ENCODE measurements at places on chromosomes 12 and 14. TPM values are rescaled to one million over a fixed set of nuclear protein-coding genes. Genes with fewer than 3 reads are reported as not detected.
A peak's percentile ranks its signal among the peaks of the same experiment; 100 is the strongest.

- H3K27me3 ChIP-seq = no peaks in the 10 kb centered on the region
- DNase-seq = no peak
- H3K36me3 ChIP-seq = peaks cover 14% of the 10 kb centered on the region
- no peak overlapping the region for H3K4me3 ChIP-seq
These were observed 49.0 kb downstream of the IFT43 start for GRCh38 chr14:76034566-76034965.

GRCh38 chr12:91492648-91493047 is 310.0 kb upstream of the DCN start:
- H3K4me1 ChIP-seq = no peaks in the 10 kb centered on the region
- H3K36me3 ChIP-seq = no peaks in the 10 kb centered on the region
- DNase-seq = no peak

DNA sequence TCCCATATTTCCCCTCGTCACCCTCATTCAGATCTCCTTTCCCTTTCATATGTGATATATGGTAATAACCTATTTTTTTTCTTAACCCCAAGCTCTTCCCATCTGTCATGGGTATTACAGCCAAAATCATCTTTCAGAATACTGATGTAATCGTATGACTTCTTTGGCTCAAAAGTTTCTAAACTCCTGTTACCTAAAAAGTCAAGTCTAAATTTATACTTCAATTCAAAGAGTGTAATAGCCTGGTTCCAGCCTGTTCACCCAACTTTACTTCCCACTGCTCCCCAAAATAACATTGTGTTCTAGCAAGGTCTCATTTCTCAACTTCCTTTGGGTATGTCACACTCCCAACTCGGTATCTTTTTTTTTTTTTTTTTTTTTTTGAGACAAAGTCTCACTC is 48.5 kb downstream of the TBK1 start:
- H3K36me3 ChIP-seq = peaks cover 17% of the 10 kb centered on the region
- peak overlapping the region; percentile 61 for H3K27ac ChIP-seq
- no peaks in the 10 kb centered on the region for H3K4me1 ChIP-seq

DNA sequence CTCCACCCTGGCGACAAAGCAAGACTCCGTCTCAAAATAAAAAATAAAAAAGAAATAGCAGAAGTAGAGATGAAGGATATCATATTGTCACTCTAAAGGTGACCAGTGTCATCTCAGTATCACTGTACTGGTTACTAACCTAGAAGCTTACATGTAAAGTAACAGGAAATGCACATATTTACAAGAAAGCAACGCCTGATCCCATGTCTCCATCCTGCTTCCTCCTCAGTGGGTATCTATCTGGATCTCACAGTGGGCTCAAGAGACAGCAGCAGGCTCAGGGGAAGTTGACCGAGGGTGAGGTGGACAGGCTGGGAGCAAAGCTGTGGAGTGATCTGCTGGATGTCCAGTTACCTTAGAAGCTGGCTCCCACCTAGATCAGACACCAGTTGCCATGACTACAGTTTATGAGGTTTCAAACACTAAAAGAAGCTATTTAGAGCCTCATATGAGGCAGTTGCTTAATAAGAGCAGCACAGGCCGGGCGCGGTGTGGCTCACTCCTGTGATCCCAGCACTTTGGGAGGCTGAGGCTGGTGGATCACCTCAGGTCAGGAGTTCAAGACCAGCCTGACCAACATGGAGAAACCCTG is 10.5 kb downstream of the MTRFR start:
- H3K36me3 ChIP-seq = no peaks in the 10 kb centered on the region
- H3K4me3 ChIP-seq = no peak overlapping the region
- no peak for DNase-seq
- H3K27ac ChIP-seq = no peak overlapping the region
- H3K27me3 ChIP-seq = no peaks in the 10 kb centered on the region
- H3K4me1 ChIP-seq = peaks cover 12% of the 10 kb centered on the region

Gene PTCSC3
- total RNA-seq = 0.47 TPM
